ENCODE measurements at places on chromosomes 4 and X.

DNA sequence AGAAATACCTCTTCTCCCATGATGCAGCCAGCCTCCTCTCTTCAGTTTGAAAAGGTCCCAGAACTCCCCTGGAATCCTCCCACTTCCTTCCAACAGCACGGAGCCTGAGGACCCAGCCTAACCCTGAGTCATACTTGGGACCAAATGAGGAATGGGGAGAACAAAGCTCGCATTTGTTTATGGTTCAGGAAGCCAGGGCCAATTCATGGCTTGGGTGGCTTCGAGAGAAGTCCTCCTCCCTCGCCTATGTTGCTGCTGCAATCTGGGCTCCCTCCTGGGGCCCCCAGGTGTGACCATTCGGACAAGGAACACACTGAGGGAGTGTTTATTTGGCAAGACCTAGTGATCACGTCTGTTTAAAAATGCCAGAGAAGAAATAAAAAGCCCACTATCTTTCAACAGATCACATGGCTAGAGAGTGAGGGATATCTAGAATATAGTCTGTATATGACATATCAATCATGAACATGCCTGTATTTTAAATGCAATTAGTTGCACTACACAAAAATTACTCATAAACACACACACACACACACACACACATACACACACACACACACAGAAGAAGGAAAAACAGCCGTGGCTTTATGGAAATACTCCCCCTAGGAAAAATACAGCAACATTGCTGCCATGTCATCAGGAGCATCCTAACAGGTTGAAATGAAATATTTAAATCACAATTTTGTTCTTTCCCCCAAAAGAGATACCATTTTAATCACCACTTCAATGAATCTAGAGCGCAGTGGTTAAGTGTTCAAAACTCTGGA, 155.7 kb upstream of the MAP3K15 start:
- peak; percentile 36 for DNase-seq

DNA sequence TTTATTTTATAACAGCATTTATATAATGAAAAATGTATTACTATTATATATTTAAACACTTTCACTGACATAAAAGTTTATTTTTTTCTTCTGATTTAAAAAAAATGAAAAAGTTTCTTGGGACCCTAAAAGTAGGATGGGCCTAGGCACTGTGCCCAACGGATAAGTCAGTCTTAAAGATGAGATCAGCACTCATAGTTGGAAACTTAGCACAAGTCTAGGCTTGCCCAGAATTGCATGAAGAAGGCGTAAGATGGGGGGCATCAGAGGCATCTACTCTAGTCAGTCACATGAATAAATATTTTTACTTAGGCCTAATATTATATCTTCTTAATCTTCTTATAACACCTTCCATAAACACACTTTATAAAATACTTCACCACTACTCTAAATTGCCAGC, 306.7 kb upstream of the GRID2 start:
- no peak for DNase-seq

DNA sequence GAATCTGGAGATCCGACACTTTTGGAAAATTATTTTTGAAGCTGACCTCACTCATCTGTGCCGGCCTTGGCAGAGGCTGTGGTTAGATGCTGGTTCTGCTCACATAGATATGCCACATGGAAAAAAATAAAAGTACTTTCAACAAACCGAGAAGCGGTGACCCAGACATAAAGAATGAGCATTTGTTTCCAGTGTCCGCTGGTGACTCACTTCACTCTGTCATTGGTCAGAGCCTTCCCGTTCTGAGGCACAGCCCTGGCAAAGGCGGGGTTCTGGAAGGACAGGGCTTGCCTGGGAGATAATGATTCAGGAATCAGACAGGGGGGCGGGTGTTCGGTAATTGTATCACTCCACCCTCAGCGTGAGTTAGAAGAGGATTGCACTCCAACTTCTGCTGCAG, 172.4 kb upstream of the MXRA5 start:
- DNase-seq, result peak; percentile 78

- DNase-seq, result no peak
Measured at GRCh38 chr4:101190751-101191150, 156.6 kb downstream of the PPP3CA start.

DNA sequence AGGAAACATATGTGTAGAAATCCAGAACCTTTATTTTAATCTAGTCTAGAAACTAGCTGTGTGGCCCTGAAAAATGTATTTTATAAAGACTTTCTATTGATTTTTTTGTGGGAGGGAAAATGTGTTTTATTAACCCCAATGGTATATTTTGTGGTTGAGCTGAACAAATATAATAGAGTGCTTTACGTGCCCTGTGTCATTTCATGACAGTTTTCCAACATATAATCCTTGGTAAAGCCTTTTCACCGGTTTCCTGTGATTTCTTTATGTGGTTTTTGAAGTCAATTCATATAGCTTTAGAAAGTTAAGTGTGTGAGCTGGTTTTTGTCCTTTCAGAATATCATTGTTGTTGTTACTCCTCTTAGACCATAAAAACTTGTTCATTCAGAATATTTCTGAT, 375.7 kb downstream of the ADGRL3 start:
- no peak for DNase-seq

DNA sequence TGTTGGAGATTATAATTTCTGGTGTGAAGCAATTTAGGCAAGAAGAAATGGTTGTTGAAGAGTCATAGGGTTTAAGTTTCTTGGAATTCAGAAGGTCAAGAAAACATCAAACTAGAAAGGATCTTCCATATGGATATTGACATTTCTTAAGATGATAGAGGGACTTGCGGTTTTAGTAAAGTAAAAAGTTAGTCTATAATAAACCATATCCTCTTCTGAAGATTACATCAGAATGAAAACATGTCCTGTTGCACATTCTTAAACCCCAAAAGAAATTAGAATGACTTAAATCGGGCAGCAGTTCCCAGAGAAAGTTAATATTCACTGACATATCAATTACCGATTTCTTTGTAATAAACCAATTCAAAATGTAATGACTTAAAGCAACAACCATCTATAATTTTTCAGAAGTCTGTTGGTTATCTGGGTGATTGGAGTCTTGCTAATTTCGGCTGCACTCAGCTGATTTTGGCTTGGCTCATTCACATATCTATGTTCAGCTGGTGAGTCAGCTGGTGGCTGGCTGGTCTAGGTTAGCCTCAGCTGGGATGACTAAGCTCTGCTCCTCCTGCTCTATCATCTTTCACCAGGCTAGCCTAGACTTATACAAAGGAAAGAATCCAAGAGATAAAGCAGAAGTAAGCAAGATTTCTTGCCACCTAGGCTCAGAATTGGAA, 24.4 kb upstream of the DYNLT3 start:
- peak; percentile 65 for DNase-seq

DNA sequence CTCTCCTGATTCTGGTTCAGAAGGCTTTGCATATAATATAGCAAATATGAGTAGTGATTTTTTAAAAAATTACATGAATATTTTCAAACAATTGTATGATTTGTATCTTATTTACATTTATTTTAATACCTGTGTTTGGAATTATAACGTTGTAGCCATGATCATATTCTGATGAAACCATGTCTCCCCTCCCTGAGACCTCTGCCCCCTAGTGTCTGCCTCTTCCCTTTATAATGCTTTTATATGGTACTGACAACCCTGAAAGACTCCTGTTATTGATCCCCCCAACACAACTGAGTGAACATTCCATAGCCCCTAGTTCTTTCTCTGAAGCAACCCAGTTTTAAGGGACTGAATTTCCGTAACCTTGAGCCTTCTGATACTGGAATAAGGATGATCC, 187.4 kb downstream of the SOX3 start:
- DNase-seq, result no peak

DNA sequence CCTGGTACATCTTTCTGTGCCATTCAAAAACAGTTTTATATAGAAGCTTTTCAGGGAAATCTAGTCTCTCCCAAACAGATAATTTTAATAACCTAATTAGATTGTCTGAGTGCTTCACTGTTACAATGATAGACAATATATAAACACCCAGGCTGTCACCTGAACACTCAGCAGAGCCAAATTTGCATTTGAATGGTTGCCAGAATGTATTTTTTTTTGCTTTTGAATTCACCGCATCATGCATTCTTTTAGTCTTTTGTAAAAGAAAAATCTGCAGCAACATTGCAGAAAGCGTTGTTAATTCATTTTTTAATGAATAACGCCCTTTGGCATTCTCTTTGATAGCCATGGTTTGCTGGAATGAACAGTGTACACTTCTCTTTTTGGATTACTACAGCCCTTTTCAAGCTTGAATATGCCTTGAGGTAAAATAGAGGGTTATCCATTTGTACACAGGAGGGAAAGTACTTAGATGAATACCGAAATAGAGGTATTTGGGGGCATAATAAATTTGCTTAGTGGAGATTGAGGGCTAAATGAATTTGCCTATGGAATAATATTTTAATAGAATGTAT, 175.0 kb upstream of the EPHA5 start:
- no peak for DNase-seq

DNA sequence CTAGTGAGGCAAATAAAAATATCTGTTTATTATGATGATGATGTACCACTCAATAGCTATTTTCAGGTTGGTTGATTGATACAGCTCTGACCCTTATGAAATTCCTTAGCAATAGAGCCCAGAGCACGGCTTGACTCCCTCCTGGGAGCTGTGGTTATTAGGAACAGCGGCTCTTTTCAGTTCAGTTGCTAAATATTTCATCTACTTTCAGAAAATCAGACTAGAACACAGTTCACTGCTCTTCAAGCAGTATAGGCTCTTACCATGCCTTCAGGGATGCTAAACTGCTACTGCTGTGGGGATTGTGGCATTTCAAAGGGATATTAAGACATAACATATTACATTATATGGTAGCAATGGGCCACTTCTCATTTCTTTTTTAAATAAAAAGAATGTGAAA, 218.8 kb downstream of the SNCA start:
- DNase-seq, result no peak

DNA sequence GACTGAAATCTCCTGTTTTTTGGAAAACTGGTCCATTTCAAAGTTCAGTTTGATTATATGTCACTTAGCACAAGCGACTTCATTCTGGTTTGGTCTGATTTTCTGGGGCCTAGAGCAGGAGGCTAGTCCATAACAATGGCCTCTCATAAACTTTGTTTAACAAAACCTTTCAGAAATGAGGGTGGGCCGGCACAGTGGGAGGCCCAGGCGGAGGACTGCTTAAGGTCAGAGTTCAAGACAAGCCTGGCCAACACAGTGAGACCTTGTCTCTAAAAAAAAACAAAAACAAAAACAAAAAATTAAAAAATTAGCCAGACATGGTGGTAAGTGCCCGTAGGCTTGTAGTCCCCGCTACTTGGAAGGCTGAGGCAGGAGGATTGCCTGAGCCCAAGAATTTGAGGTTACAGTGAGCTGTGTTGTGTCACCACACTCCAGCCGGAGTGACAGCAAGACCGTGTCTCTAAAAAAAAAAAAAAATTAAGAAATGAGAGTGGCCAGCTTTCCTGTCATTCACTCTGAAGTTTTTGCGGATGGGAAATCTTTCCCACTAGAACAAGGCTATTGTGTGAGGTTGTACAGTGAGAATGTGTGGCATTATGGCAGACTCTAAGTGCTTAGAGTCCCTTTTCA, 1.2 kb upstream of the PLAC8 start:
- no peak for DNase-seq

DNA sequence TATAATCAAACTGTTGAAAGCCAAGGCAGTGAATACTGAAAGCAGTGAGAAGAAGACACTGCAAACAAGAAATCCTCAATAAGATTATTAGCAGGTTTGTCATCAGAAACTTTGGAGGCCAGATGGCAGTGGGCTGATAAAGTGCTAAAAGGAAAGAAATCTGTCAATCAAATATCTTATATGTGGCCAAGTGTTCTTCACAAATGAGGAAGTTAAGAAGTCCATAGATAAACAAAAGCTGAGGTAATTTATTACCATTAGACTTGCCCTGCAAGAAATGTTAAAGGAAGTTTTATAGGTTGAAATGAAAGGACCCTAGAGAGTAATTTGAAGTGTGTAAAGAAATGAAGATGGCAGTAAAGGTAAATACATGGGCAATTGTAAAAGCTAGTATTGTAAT, 586.6 kb downstream of the RAPGEF2 start:
- DNase-seq, result no peak

- no peak for DNase-seq
Measured at GRCh38 chr4:173211838-173212237, 43.2 kb downstream of the GALNT7 start.

DNA sequence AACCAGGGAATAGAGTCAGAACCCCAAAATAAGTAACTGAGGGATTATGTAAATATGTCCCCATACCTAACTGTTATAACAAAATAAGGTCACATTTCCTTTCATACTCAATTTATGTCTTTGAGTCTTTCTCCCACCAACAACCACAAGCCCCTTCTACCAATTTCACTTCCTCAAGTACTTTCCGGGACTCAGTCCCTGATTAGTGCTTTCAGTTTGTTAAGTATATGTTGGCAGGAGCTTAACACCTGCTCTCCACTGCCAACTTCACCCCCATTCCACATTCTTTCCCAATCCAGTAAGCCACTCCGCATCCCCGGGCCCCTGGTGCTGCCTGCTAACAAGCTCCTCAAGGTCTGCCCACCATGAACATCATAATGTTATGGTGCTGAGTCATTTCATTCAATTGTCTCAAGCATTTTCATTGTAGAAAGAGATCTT, 71.3 kb upstream of the SPRY1 start:
- DNase-seq, result no peak

DNA sequence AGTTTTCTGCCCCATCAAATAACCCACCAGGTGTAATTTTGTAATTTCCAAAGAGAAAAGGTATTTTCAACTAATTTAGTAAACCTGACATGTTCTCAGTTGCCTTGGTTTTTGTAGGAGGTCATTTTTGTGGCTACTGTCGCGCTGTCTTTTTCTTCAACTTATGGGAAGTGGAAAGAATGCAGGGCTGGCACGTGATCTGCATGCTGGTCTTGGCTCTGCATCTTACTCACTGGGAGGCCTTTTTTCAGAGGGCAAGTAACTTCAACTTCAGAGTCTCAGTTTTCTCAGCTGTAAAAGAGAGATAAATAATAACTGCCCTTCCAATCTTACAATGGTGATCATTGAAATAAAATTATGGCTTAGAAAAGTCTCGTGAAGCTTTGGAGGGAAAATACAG, 109.9 kb upstream of the SMIM10 start:
- no peak for DNase-seq

DNA sequence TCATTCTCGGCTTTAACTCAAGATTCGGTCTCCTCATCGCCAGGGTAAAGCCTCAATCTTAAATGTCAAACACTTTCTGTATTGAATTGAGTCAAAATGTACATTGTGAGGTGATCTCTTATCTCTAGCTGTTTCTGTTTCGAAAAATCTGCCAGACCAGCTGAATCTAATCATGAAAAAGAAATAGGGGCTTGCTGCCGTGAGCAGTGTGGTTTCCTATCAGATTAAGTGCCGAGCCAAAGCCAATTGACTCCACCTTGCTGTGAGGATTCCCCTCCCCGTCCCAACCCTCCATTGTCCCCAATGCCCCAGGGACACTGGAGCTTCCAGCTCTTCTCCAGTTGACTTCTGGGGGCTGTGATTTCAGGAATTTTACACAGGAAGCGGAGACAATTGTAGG, 12.5 kb upstream of the CRLF2 start:
- no peak for DNase-seq

DNA sequence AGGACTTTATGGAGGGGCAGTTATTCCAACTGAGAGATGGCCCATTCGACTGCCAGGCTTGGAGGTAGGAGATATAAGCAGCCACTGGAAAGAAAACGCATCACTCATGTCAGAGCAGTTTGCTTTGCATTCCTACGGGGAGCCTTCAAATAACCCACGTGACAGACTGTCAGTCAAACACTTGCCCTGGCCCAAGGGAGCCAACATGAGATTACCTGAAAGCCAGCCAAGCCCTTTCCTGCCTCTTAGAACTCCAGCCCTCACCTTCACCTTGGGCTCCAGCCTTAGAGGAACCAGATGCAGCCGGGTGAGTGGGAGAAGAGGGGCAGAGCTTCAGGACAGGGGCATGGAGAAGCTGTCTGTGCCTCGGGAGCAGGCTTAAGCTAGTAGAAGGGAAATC, 95.3 kb upstream of the CXCL13 start:
- DNase-seq, result no peak
